CD8-positive, alpha-beta memory T cell (primary cell): ENCODE measurements at places on chromosomes 16 and 17.

- DNase-seq = no peak
Observed at GRCh38 chr17:1546292-1546922, 16.2 kb downstream of the PITPNA start.

DNA sequence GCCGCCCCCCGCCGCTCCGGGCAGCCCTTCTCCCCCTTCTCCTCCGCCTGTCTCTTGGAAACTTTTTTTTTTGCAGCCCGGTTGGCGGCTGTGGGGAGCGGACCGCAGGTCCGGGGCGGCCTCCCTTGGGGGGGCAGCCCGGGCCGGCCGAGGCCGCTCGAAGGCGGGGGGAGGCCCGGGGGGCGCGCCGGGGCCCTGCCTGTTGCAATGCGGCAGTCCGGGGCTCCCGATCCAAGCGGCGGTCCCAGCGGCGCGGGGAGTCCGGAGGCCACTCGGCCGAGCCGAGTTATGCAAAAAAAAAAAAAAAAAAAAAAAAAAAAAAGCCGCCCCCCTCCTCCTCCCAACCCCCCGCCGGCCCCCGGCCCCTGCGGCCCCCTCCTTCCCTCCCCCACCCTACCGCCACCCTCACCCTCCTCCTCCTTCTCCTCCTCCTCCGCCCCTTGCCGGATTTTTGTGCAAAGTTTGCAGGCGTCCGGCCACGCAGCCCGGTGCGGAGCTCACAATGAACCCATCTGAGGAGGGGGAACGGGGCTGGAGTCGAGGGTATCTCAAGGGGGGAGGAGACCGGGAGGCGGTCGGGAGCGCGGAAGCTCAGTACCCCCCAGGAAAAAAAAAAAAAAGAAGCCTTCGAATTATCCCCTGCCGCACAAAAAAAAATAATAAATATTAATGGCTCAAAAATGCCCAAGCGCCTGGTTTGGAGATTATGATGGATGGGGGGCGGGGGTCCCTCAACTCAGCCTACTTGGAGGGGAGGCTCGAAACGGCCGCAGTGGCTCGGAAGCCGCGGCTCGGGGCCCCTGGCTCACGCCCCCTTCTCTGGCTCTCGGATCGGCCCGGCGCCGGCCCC, at the start of gene ZNF423:
ZNF423 (minus strand) TSS at position 291 of the 850 bp plus-strand sequence. CDS start 338 bp downstream, outside the sequence.
- no peak for DNase-seq

- DNase-seq = no peak
Observed at GRCh38 chr16:52743707-52744106, 196.8 kb upstream of the TOX3 start.

GRCh38 chr16:57093666-57094564, 1.5 kb downstream of the CPNE2 start:
- DNase-seq = no peak

- DNase-seq = no peak
Observed at GRCh38 chr16:52928955-52929354, 123.7 kb downstream of the CHD9NB start.

DNA sequence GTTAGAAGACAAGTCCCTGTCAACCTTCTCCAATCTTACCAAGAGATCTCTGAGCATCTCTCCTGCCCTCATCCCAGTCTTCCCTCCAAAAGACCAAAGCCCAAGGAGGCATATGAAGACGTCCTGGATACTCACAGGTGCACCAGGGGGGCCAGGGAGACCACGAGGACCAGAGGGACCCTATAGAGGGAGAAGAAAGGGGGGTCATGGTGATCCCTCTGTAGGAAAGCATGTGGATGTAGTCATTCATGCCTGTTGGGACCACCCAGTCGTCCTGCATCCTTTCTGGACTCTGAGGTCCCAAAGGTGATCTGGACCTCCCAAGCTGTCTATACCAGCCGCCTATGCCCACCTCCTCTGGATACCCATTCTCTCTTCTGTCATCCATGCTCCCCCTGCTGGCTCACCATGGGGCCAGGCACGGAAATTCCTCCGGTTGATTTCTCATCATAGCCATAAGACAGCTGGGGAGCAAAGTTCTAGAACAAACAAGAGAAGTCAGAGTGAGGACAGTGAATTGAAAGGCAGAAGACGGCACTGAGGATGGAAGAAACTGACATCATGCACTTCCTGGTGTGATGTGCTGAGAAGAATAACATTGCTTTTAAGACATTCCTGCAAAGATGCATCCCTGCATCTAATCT, 3.3 kb downstream of the COL1A1 start:
- peak; percentile 50 for DNase-seq

- DNase-seq = peak; percentile 68
Observed at GRCh38 chr16:30996985-30997724, 12.1 kb downstream of the HSD3B7 start.

- peak; percentile 54 for DNase-seq
Observed at GRCh38 chr16:67177743-67178699, 5.7 kb downstream of the MATCAP1 start.

- DNase-seq = no peak
Observed at GRCh38 chr17:32142857-32143526, 690 bp downstream of the RHOT1 start.

GRCh38 chr16:57098188-57098841, 5.9 kb downstream of the CPNE2 start:
- DNase-seq = no peak

DNA sequence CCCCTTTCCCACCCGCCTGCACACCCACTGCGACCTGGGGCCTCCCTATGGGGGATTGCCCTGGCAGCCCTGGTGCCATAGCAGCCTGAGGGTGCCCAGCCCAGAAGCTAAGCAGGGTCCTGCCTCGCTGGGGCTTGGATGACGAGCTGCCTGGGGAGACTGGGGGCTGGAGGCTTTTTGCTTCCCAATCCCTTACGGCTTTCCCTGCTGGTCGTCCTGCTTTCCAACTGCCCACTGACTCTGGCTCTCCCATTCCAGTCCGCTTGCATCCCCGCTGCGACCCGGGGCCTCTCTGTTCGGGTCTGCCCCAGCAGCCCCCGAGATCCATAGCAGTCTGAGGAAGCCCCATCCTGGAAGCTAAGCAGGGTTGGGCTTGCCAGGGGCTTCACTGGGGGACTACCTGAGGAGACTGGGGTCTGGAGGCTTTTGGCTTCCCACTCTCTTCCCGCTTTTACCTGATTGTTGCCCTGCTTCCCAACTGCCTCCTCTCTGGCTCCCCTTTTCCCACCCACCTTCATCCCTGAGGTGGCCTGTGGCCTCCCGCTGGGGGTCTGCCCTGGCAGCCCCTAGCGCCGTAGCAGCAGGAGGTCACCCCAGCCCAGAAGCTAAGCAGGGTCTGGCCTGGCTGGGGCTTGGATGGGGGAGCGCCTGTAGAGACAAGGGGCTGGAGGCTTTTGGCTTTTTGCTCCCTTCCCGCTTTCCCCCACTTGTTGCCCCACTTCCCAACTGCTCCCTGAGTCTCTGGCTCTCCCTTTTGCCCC, 2292.8 kb downstream of the TP53TG3F start:
- DNase-seq = no peak
